ENCODE measurements at places on chromosomes 3 and 15. TPM values are rescaled to one million over a fixed set of nuclear protein-coding genes. Genes with fewer than 3 reads are reported as not detected.

The TMIE gene
- not detected for total RNA-seq

The TPRG1 gene
- total RNA-seq, result 8.6 TPM

- no peak for DNase-seq
Measured at GRCh38 chr15:34106423-34106822, 4.5 kb downstream of the PGBD4 start.

DNA sequence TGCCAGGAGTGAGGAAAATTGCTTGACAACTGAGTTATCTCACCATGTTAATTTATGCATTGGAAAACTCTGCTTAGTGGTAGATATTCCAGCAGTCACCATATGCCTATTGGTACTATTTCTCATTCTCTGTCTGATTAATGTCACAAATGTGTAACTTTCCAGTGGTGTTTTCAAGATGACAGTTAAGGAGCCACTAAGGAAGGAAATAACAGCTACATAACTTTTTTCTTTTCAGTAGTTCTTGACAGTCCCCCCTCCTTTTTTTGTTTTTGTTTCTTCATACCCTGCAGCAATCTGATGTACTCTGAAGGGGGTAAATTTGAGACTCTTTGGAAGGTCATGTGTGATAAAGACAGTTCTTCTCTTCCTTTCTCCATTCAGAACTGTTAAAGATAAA is 13.1 kb downstream of the RASA2 start:
- no peak for DNase-seq

DNA sequence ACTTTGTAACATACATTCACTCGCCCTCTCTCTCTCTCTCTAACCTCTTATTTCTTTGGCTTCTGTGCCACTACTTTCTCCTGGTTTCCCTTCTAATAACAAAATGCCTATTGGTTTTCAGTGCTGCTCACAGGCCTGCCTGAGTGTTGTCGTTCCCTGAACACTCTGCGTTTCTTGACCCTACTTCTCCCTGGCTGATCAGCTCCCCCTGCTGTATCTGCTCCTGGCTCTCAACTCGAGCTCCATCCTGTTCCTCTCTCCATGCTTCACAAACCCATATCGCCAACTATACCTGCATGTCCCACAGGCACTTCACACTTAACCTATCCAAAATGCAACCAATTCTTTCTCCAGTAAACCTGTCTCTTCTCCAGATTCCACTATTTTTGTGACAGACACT is 111.4 kb downstream of the OPA1 start:
- no peak for DNase-seq

DNA sequence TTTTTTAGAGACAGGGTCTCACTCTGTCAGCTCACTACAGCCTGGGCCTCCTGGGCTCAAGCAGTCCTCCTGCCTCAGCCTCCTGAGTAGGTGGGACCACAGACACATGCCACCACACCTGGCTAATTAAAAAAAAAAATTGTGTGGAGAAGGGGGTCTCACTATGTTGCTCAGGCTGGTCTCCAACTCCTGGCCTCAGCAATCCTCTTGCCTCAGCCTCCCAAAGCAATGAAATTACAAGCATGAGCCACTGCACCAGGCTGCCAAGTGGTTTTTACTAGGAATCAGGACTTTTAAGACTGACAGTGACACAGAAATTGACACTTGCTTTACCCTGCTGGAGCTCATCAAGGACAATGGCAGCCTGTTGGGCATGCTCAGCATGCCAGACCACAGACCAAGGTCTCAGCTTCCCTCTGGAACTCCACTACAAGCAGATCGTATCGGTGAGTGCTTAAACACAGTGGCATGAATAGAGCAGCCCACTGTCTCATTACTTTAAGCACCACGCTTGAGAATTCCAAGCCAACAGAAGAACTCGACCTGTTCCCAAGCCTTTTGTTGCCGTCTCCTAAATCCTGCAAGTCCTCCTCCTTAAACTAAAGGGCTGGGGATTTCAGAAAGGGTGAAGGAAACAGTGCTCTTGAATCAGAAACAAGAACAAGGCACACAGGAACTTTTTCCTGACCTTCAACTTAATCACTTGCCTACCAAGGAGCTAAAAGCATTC is 41.4 kb downstream of the EOMES start:
- DNase-seq, result no peak

The CTXN2 gene
- total RNA-seq, result not detected

DNA sequence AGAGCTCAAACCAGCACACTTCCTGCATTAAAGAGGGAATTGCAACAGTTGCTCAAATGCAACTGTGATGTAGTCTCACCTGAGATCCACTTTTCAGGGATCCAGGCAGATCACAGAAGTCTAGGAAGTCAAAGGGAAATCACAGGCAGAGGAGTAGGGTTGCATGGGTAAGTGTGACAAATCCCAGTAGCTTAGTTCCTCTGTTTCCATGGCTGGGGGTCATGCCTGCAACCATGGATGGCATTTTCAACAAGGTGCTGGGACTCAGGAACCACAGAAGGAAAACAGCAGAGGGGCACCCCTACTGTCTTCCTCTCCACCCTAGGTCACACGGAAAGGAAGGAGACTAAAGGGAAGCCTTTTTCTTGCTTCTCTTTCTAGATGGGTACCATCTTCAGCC is 36.5 kb upstream of the ARNT2 start:
- peak; percentile 2 for DNase-seq

GRCh38 chr15:61528581-61528910 is 299.4 kb upstream of the RORA start:
- no peak for DNase-seq

DNA sequence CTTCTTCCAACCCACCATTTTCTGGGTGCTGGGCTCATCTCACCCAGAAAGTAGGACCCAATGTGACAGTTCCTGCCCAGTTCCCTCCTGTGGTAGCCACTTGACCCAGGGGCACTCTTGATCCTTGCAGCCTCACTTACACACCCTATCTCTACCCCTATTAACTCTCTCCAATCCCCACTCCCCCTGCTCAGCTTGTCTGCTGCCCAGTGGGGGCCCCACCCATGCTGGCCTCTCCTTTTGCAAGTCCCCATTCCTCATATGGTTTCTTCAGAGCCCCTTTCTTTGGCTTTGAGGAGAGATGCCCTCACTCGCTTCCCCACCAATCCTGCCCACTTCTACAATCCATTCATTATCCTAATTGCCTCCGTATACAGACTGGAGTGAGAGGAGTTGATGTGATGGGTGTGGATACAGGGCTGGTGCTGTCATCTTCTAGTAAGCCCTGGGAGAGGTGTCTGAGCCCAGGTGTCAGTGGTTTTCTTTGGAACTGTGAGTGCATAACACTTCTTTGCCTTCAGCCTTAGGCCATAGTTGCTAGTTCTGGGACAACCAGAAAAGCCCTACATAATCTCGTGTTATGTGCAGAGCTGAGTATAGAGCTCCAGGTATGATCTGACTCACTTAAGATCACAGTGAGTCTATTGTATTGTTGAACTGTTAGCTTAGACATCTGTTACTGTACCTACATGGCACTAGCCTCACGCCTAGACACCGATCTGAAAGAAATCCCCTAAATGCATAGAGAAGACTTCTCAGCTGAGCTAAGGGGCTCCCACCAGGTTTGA is 4.8 kb upstream of the CCR5 start:
- no peak for DNase-seq

The PPP1R2 gene
- total RNA-seq, result 60.1 TPM

DNA sequence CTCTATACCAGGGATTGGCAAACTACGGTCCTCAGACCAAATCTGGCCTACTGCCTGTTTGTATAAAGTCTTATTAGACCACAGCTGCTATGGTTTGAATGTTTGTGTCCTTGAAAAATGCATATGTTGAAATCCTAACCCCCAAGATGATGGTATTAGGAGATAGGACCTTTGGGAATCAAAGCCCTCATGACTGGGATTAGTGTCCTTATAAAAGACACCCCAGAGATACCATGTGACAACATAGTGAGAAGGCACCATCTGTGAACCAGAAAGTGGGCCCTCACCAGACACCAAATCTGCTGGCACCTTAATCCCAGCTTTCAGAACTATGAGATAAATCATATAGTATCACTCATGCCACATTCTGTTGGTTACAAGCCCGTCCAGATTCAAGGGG is 7.4 kb downstream of the HMCES start:
- no peak for DNase-seq

DNA sequence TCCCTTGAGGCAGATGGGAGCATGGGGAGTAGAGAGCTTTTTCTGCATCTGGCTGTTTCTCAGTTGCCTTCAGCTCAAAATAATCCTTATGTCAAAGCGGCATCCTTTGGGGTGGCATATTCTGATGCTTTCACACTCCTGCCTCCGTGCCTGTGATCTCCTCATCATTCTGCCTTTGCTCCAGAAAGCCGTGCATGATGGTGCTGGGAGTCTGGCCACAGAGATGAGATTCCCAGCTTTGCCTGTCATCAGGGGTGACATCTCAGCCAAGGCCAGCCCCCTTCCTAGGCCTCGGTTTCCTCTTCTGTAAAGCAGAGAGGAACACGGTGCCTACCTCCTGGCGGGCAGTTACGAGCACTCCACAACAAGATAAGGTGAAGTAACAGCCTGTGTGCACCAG is 96.3 kb upstream of the ALDH1A3 start:
- no peak for DNase-seq

GRCh38 chr15:68589783-68590710 is 11.3 kb downstream of the CORO2B start:
- DNase-seq, result peak; percentile 52

The EFCAB12 gene
- not detected for total RNA-seq

- DNase-seq, result no peak
Measured at GRCh38 chr15:91253605-91254004, 153.5 kb downstream of the SV2B start.

- no peak for DNase-seq
Measured at GRCh38 chr3:119613201-119613600, 15.5 kb downstream of the PLA1A start.

DNA sequence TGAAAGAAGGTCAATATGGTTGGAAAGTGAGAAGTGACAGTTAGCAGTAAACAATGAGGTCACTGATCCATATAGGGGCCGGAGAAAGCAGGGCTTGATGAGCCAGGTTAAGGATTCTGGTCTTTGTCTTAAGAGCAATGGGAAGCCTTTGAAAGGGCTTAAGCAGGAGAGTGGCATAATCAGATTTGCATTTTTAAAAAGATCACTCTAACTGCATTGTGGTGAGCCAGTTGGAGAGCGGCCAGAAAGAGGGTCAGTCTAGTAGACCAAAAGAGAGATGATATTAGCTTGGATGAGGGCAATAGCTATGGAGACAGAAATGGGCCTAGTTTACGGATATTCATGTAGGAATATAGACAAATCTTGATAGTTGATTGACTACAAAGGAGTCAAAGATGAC is 46.6 kb downstream of the CPNE4 start:
- DNase-seq, result no peak

The CAND2 gene
- total RNA-seq, result 11.4 TPM

The TMEM207 gene
- not detected for total RNA-seq

DNA sequence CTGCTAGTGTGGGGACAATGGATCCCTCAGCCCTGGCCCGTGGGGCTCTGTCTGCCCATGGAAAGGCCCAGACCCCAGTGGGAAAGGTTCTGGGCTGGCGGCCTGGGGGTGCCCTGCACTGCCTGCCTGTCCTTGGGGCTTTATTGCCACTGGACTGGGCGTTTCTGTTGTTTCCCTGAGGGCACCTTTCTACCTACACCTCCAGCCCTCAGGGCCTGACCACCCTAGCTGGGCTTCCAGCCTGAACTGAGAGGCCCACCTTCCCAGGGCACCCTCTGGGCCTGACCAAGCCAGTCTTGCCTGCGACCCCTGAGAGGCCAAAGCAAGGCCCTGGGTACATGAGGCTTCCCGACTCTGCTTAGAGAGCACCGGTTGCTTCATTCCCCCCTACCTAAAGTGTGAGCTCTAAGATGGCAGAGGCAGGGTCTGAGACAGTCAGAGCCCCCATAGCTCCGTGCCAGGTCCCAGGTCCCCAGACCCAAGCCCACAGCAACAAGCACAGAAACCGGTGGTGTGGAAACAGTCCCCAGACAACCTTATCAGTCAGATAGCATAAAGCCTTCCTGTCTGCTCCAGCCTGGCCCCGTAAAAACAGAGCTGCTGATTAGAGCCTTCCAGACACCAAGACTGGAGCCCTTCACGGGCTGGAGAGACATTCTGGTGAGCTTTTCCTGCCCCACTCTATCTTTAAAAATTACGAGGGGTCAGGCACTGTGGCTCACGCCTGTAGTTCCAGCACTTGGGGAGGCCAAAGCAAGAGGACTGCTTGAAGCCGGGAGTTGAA is 102.8 kb downstream of the CHSY1 start:
- no peak for DNase-seq

DNA sequence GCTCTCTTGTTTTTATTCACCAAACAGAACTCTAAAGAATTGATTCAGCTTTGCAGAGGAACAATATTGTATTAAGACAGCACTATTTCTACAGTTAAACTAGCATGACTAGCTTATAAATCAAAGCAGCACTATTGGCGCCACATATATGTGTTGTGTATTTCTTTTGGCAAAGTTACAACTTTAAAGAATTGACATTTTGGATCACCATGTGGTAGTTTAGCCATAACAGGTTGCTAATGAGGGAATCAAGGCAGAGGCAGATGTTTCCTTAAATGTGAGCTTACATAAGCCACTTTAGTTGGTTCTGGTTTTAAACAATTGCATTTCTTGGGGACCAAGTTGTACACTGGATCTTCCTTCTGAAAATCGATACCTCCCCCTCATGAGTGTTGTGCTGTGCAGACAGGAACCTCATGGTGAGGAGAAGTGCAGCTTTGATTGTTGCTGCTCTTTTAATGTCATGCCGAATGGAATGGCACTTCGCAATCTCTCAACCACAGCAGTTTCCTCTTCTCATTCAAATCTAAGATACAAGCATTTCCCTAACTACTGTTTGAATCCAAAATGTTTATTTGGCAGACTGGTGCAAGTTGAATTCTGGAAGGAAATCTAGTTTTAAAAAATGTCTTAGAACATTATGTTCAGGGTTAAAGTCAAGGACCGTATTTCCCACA is 151.2 kb downstream of the MYRIP start:
- peak; percentile 61 for DNase-seq

The IFT80 gene
- 61.0 TPM for total RNA-seq

The LYZL4 gene
- not detected for total RNA-seq

GRCh38 chr15:66894363-66894762 is 171.0 kb upstream of the SMAD3 start:
- DNase-seq, result no peak

The SLC7A14 gene
- 6.1 TPM for total RNA-seq

The PTPRG gene
- 27.6 TPM for total RNA-seq

- DNase-seq, result no peak
Measured at GRCh38 chr3:77147836-77148578, 108.1 kb downstream of the ROBO2 start.

GRCh38 chr3:194129581-194130133 is 6.3 kb upstream of the HES1 start:
- DNase-seq, result peak; percentile 56

The IREB2 gene
- total RNA-seq, result 25.1 TPM

The LRRC49 gene
- 25.2 TPM for total RNA-seq

DNA sequence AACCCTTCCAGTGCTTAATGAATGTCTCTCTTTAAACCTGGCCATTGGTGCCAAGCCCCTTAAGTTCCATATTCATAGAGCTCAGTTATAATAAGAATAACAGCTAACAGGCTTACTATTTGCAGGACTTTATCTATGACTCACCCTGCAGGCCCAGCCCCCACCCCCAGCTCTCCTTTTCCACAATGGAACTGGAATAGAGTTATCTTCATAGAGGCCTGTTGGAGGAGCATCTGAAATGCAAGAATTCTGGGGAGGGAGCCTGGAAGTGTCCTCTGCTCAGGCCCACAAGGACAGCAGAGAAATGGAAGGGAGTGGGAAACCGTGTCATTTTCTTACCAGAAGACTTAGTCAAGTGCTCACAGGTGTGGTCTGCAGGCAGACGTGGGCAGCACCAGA is 52.8 kb downstream of the SEMA5B start:
- DNase-seq, result peak; percentile 79

GRCh38 chr15:39312984-39313383 is 267.9 kb upstream of the THBS1 start:
- no peak for DNase-seq

- no peak for DNase-seq
Measured at GRCh38 chr15:41999290-42000285, 21.3 kb downstream of the PLA2G4E start.

The MAPKAPK3 gene
- total RNA-seq, result 55.2 TPM

All from fibroblast of the aortic adventitia (primary cell).